AG08395 (cell line): ENCODE measurements at places on chromosomes 4 and X.

DNA sequence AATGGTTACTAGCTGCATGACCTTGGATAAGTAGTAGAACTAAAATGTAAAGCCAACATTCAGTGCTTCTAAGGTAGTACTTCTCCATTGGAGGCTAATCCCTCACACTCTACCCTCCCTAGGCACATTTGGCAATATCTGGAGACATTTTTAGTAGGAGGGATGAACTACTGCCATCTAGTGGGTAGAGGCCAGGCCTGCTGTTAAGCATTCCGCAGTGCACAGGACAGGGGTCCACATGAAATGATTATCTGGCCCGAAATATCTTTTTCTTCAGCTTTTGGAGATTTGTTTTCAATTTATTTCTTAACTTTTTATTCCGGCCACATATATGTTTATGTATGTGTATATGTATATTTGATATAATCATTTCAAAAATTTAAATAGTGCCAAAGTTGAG, 36.0 kb upstream of the SPANXC start:
- DNase-seq, result peak; percentile 7

GRCh38 chr4:27463816-27464215, 603.2 kb downstream of the STIM2 start:
- no peak for DNase-seq

DNA sequence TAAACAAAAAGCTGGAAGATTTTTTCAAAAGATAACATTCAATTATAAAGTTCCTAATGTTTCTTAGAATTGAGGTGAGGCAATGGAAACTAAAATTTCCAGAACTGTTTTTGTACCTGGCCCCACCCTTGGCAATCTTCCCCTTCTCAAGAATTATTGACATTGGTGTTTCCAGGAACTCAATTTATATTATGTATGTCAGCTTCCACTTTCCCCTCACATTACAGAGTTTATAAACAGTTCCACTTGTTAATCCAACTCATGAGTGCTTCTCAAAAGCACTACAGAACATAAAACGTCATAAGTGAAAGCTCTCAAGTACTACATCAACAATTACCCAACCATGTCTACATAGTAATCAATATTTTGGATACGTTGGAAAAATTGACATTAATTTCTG, 107.4 kb downstream of the FAM13A start:
- DNase-seq, result no peak

DNA sequence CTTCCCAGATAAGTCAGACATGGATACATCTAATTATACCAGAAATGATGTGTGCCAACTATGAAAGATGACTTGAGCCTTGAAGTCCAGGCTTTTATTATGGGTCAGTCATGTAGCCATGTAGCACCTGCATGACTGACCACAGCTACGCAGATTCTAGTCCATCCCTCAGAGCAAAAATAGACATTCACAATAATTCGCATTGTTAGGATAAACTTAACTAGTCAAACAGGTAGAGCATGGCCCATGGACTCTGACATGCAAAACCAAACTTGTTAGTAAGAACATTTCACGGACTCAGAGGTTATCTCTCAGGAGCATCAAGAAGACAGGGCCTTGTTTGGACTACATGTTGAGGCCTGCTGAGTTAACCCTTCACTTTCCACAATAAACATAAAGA, 132.6 kb downstream of the PWWP3B start:
- no peak for DNase-seq

- DNase-seq, result no peak
These were observed 13.2 kb upstream of the SHOX start for GRCh38 chrX:617401-617800.

- no peak for DNase-seq
These were observed 27.5 kb upstream of the SULT1B1 start for GRCh38 chr4:69787879-69788278.

GRCh38 chr4:95161781-95162469, 386.8 kb downstream of the UNC5C start:
- DNase-seq, result no peak

DNA sequence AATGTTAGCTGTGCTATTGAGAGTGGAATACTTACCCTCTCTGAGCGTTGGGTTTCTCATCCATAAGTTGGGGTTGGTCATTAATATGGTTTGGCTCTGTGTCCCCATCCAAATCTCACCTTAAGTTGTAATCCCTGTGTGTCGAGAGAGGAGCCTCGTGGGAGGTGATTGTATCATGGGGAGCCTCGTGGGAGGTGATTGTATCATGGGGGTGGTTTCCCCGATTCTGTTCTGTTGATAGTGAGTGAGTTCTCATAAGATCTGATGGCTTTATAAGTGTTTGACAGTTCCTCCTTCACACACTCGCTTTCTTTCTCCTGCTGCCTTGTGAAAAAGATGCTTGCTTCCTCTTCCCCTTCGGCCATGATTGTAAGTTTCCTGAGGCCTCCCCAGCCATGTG, 391.1 kb downstream of the FAM133A start:
- no peak for DNase-seq

GRCh38 chrX:71992711-71993110, 82.1 kb downstream of the NHSL2 start:
- DNase-seq, result no peak

- DNase-seq, result no peak
These were observed 114.4 kb downstream of the SH3KBP1 start for GRCh38 chrX:19772822-19773628.

- DNase-seq, result no peak
These were observed 430.5 kb upstream of the TRAM1L1 start for GRCh38 chr4:117515921-117516320.

- DNase-seq, result no peak
These were observed 8.2 kb upstream of the ZRSR2 start for GRCh38 chrX:15781961-15782699.

- DNase-seq, result no peak
These were observed 326.5 kb downstream of the TEX13C start for GRCh38 chrX:125646195-125646594.

- DNase-seq, result no peak
These were observed 85.5 kb upstream of the ATOH1 start for GRCh38 chr4:93743022-93743421.

GRCh38 chrX:103002576-103002975, 61.4 kb downstream of the BEX1 start:
- DNase-seq, result no peak

DNA sequence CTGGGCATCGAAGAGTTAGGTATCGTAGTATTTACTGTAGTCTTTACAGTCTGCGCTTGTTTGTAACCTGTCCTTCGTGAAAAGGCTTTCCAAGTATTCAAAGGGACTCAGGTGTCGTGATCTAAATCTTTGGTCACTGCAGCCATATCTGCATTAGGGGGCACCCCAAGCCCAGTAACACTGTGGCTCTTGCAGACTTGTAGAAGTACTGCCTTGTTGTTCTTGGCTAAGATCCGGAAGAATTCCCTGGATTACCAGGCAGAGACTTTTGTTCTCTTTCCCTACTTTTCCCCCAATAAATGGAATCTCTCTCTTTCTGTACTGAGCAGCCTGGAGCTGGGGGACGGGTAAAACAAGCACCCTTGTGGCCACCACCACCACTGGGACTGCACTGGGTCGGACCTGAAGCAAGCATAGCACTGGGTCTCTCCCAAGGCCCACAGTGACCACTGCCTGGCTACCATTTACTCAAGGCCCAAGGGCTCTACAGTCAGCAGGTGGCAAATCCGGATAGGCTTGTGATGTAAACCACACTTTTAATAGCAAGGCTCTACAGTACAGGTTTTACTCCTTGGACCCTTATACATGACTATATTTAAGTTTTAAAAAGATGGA, 12.0 kb downstream of the CXorf58 start:
- no peak for DNase-seq

GRCh38 chrX:117995378-117995777, 121.2 kb downstream of the KLHL13 start:
- no peak for DNase-seq

GRCh38 chrX:41029332-41029731, 55.9 kb upstream of the USP9X start:
- DNase-seq, result no peak

- peak; percentile 42 for DNase-seq
These were observed at the start of gene MGARP for GRCh38 chr4:139279760-139280620. Gene MGARP (minus strand): TSS chr4:139280225. CDS start chr4:139280158, 67 bp downstream.

- peak; percentile 60 for DNase-seq
These were observed 665 bp downstream of the TIGD2 start for GRCh38 chr4:89111833-89112563.

- no peak for DNase-seq
These were observed 507.8 kb upstream of the INTU start for GRCh38 chr4:127124919-127125318.

- peak; percentile 5 for DNase-seq
These were observed 756.1 kb downstream of the SH3BGRL start for GRCh38 chrX:81957900-81958545.

- DNase-seq, result no peak
These were observed 3.0 kb upstream of the HTRA3 start for GRCh38 chr4:8266508-8266907.

- no peak for DNase-seq
These were observed 19.7 kb downstream of the QDPR start for GRCh38 chr4:17492058-17492741.

GRCh38 chr4:34850421-34850820, 1393.9 kb downstream of the ARAP2 start:
- no peak for DNase-seq

GRCh38 chrX:54817220-54817820, 9.8 kb downstream of the MAGED2 start:
- DNase-seq, result no peak

- DNase-seq, result no peak
These were observed 938 bp downstream of the GPR34 start for GRCh38 chrX:41689711-41690110.

DNA sequence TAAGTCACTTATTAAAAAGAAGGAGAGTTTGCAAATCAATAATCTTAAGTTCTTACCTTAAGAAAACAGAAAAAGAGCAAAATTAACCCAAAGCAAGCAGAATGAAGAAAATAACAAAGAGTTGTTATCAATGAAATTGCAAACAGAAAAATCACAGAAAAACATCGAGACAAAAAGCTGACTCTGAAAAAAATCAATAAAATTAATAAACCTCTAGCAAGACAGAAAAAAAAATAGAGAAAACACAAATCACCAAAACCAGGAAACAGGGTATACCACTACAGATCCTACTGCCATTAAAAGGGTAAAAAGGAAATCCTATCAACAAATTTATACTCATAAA, 17.3 kb upstream of the RBM41 start:
- DNase-seq, result no peak

- no peak for DNase-seq
These were observed 95.0 kb upstream of the SLC34A2 start for GRCh38 chr4:25560605-25561004.

- no peak for DNase-seq
These were observed 52.0 kb upstream of the ACSL4 start for GRCh38 chrX:109785053-109785452.

DNA sequence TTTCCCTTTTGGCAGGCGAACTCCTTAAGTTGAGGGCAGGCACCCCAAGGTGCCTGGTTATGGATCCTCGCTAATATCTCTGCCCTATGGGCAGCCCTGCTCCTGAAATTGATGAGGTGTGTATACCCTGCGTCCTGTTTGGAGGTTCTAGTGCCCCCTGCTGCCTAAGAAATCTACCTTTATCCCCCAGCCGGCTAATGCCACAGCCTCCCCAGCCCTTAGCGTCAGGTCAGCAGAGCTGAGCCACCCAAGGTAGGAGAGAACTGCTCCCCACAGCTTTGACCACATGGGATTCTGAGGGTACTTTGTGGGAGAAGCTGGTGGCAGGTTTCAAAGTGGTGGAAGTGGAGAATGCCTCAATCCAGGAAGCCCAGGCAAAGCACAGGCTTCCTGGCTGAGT, 50.8 kb downstream of the ANAPC4 start:
- DNase-seq, result no peak

- DNase-seq, result no peak
These were observed 211.6 kb downstream of the CENPC start for GRCh38 chr4:67333664-67334063.

- DNase-seq, result peak; percentile 69
These were observed 231.9 kb upstream of the INTU start for GRCh38 chr4:127400731-127401346.

- DNase-seq, result no peak
These were observed 269.4 kb upstream of the SMIM31 start for GRCh38 chr4:164484551-164484950.

DNA sequence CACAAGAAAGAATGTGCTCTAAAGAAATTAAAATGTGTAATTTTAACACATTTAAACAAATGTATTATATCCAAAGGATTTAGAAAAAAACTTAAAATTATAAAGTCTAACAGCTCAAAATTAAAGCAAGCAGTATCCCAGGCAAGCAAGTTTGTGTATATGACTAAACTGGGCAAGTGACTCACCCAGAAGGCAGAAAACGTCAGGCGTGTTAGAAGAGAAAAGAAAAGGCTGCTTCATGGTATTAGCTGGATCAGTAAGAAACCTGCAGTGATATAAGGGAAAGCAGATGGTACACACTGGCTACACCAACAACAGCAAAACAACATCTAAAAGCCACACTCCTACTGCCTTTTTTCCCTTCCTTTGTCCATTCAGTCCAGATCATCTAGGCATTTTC, 250.6 kb upstream of the NDST3 start:
- no peak for DNase-seq

DNA sequence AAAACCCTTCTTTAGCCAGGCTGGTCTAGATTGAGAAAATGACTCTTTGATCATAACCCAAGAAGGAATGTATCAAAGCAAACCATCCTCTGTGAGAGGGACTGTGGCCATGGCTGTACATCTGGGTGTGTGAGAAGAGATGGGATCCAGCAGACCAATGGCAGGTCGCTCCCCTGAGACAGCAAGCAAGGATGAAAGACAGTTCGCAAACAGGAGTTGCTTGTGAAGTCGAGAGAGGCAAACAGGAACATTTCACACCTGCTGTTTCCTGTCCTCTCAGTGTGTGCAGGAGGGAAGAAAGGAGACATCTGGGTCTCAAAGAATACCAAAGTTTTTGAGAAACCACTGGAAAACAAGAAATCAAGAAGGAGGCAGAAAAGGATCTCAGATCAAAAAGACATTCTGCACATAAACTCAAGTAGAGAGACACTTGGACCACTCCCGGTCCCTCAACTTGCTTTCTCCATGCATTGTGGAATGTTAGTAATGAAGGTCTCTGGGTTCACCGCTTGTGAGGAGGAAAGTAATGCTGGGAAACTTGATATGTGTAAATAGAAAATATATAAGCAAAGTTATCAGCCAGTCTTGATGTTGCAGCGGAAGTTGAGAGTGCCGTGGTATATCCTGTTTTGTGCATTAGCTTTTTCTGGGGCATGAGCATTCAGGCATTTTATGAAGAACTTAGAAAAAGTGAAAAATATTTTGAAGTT, 327.5 kb downstream of the BMPR1B start:
- DNase-seq, result no peak

- DNase-seq, result peak; percentile 5
These were observed 49.6 kb downstream of the RRAGB start for GRCh38 chrX:55767100-55767499.

DNA sequence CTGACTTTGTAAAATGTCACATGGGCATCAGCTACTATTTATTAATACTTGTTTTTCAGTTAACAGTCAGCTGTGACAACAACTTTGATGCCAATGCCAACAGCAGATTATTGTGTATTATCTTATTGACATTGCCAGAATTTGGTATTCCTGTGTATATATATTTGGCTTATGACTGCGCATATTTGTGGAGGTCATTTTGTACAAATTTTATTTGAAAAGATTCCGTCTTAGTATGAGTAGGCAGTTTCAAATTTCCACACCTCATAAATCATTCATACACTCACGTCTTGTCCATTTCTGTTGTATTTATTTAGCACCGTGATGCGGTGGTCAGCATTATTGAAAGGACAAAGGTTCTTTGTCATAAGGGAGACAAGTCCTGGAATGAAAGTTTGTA, 558.2 kb upstream of the NDST4 start:
- DNase-seq, result no peak
